ENCODE measurements at places on chromosomes 7 and 10.

DNA sequence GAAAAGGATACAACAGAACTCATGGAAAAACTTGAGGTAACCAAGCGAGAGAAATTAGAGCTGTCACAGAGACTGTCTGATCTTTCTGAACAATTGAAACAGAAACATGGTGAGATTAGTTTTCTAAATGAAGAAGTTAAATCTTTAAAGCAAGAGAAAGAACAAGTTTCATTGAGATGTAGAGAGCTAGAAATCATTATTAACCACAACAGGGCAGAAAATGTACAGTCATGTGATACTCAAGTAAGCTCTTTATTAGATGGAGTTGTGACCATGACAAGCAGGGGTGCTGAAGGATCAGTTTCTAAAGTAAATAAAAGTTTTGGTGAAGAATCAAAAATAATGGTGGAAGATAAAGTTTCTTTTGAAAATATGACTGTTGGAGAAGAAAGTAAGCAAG, 62.1 kb downstream of the AKAP9 start:
- no peak for DNase-seq

DNA sequence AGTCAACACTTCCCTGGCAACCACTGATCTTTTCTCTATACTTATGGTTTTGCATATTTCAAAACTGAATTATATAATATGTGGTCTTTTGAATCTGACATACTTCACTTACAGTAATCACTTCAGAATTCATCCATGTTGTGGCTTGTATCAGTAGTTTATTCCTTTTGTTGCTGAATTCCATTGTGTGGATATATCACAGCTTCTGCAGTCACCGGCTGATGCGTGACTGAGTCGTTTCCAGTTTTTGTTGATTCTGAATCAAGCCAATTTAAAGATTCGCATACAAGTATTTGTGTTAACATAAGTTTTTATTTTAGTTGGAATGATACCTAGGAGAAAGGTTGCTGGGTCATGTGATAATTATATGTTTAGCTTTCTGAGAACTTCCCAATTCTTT, 672.5 kb upstream of the ANKRD30A start:
- DNase-seq, result no peak

DNA sequence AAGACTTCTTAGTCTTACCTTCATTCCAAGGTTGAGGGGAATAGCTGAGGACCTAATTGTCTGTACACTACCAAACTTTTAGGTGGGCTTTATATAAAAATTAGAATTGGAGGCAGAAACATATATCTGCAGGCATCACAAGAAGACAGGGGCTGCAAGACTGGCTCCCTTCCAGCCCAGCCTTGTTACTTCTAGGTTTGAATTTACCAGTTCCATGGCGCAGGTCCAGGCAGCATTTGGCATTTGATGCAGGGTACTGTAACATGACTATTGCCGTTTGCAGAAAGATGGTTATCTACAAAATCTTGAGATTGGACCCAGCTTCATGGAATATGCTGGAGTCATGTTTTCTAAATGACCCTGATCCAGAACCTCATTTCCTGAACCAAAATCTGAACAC, 105.4 kb upstream of the RHOBTB1 start:
- DNase-seq, result no peak

GRCh38 chr7:138173548-138173947, 97.3 kb downstream of the AKR1D1 start:
- DNase-seq, result no peak

GRCh38 chr7:43612128-43612527, 29.2 kb downstream of the STK17A start:
- peak; percentile 27 for DNase-seq
